HT-29 (cell line): ENCODE measurements at places on chromosomes 5 and 9. TPM values are rescaled to one million over a fixed set of nuclear protein-coding genes. Genes with fewer than 3 reads are reported as not detected.
A peak's percentile ranks its signal among the peaks of the same experiment; 100 is the strongest.

DNA sequence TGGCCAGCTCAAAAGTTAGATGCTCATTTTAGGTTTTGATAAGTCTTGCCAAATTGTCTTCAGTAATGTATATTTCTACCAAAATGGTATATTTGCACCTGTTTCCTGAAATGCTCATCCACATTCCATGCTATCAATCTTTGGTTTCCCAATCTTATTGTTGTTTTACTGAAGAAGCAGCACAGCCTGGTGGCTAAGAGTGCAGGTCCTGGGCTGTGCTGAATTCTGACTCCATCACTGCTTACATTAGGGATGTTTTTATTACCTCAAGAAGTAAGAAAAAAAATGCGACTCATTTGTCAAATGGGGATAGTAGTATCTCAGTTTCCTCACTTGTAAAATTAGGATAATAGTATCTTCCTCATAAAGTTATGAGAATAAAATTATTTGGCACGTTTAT lies 13.6 kb upstream of the S100Z start:
- no peak for DNase-seq

DNA sequence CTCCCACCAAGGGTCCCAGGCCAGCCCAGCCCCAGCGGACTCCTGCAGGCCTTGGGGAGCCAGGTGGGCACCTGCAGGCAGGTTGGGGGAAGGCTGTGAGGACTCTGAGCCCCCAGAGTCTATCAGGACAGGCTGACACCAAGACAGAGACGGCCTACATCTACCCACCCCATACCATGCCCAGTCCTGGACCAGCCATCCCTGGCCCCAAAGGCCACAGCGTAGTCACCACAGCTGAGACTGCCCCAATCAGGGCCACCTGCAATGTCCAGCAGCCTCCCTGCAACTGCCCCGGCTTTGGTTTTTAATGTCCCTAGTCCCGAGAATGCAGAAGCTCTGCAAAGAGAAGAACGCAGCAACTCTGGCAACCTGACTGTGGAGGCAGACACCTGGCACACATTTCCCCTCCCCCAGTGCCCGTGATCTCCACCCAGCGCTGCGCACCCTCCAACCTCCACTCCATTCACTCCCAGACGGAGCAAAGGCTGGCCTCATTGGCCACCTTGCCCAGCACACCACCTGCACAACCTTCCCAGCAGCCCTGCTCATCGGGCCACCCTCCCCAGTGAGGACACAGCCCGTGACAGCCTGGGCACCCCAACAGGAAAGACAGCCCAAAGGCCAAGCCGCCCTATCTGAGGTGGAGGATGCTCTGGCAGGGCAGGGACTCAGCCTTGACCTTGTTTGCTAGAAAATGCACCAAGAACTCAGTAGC lies 14.9 kb downstream of the ADAMTS2 start:
- no peak for DNase-seq

DNA sequence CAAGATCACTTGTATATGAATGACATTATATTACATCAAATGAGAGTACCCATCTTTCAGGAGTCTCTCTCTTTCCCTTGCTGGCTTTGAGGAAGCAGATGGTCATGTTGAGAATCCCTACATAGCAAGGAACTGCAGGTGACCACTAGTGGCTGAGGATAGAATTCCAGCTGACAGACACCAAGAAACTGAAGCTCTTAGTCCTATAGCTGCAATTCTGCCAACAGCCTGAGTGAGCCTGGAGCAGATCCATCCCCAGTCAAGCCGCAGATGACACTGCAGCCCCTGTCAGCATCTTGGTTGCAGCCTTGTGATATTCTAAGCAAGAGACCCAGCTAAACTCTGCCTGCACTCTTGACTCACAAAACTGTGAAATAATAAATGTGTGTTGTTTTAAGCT lies 531.5 kb downstream of the CSNK1G3 start:
- peak; percentile 81 for DNase-seq

GRCh38 chr9:99169982-99170761 lies 51.6 kb downstream of the ALG2 start:
- no peak for DNase-seq

- no peak for DNase-seq
Observed at GRCh38 chr5:149024477-149024876, 38.4 kb downstream of the SH3TC2 start.

DNA sequence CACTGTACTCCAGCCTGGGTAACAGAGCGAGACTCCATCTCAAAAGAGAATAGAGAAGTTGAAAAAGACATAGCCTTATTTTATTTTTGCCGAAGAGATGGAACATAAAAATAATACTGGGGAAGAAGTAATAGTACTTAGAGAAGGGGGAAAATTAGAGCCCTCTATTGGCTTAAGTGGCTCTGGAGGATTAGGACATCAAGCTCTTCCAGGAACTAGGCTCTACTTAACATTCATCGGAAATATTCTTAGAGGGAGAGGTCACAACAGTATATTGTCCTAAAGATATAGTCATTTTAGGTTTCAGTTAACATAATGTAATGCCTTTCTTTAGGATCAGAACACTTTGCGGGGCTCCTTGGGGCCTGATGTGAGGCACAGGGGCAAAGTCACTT lies 86.0 kb upstream of the PLPP1 start:
- no peak for DNase-seq

GRCh38 chr5:141504216-141504615 lies 15.3 kb downstream of the PCDHGC5 start:
- DNase-seq, result no peak

GRCh38 chr9:124594225-124594624 lies 87.0 kb upstream of the NR5A1 start:
- DNase-seq, result no peak

GRCh38 chr9:114314256-114314867 lies 8.5 kb upstream of the ORM1 start:
- DNase-seq, result no peak

GRCh38 chr9:108466304-108466703 lies 389.5 kb downstream of the ACTL7B start:
- DNase-seq, result no peak

The PHYHD1 gene
- total RNA-seq, result not detected in 2 replicates

DNA sequence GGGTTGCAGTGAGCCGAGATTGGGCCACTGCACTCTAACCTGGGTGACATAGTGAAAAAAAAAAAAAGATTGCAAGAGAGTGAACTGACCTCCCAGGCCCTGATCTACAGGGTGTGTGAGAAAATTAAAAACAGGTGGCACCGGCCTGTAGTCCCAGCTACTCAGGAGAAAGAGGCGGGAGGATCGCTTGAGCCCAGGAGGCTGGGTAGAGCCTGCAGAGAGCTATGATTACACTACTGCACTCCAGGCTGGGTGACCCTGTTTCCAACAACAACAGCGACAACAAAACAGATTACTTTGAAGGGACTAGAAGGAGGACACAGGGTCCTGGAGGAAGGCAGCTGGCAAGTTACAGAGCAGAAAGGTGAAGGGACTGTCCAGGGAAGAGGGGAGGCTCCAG lies 42.2 kb upstream of the FABP6 start:
- DNase-seq, result no peak

GRCh38 chr5:73454379-73455036 lies 5.9 kb upstream of the FOXD1 start:
- peak; percentile 93 for DNase-seq

- no peak for DNase-seq
Observed at GRCh38 chr5:35821513-35821912, 35.2 kb upstream of the IL7R start.

GRCh38 chr5:64746446-64746845 lies 22.0 kb downstream of the SREK1IP1 start:
- DNase-seq, result no peak

DNA sequence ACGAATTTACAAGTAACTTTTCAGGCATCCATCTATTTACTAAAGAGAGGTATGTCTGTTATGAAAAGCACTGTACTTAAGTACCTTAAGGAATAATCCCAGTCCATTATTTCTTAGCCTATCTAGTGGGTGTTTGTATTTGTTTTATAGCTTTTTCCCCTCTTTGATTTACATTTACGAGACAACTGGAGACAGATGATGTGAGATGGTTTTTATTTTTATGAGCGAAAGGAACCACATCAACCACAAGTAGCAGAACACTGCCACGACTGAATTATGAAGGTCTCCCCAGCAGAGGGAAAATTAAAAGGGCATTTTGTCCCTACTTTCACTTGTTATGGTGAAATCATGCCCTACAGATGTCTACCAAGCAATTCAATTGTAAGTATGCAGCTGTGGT lies 357.8 kb downstream of the NFIB start:
- no peak for DNase-seq

DNA sequence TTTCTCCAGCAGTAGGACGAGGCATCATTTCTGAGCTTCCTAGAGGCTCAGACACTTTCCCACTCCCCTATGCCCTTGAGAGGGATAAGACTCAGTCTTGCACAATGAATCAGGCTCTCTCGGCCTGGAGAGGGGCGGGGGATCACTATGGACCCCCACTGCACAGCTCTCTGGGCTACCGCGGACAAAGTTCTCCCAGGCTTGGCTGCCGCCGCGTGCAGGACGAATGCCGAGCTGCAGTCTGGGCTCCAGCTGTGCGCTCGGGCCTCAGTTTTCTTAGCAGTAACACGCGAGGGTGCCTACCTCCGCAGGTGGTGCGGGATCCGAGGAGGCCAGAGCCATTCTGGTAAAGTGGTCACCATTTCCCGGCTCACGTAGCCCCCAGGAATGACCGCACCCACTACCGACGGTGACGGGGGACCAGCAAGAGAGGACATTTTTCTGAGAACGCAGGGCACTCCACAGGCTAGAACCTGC lies 3.4 kb upstream of the MYORG start:
- peak; percentile 31 for DNase-seq

The LCN9 gene
- not detected in 2 replicates for total RNA-seq

- DNase-seq, result no peak
Observed at GRCh38 chr5:81302596-81302995, 1.2 kb downstream of the ZCCHC9 start.

GRCh38 chr5:566636-567309 lies 42.5 kb upstream of the SLC9A3 start:
- DNase-seq, result no peak

The SOHLH1 gene
- not detected in 2 replicates for total RNA-seq

- no peak for DNase-seq
Observed at GRCh38 chr5:110463106-110463505, 263.4 kb downstream of the TMEM232 start.

DNA sequence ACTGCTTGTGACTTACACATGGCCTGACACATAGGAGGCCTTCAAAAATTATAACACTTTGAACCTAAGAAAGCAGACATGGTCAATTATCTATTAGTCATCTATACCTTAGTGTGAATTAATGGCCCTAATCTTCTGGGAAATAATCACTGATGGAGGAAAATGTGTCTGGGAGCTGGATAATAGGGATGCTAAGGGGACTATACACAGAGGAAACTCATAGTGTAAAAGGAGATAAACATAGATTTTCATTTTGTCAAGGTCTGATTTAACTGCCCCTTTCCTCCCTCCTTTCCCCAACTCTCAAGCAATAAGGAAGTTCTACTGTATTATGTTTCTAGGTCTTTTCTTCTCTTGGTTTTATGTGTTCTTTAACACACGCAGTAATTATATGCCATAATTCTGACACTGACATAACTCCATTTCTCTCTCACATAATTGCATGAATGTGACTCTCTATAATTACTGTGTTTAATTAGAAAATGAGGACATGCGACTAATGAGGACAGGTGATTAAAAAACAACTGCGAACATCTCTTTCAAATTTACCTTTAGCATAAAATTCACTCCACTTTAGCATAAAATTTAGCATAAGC lies 18.7 kb upstream of the PRELID2 start:
- peak; percentile 41 for DNase-seq

The SV2C gene
- total RNA-seq, result 0.05 TPM in 1 of 2 replicates, not detected in the other

- no peak for DNase-seq
Observed at GRCh38 chr9:95912773-95913172, 37.3 kb downstream of the ERCC6L2 start.
